ENCODE measurements at places on chromosomes 11 and 22.
A peak's percentile ranks its signal among the peaks of the same experiment; 100 is the strongest.

DNA sequence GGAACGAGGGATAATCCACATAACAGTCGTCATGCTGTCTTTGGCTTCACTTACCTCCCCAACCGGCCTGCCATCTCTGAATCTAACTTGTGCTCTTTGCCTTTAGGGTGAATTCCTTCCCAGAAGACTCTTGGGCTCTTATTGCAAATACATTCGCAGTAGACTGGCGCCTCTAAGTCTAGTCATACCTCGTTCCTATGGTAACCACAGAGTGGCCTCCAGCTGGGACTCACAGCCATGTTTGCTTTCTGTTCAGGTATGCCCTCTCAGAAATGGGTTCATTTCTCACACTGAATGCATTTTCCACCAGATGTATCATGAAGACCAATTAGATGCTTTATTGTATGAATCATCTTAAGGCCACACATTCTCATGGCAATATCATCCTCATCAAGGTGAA, 112.7 kb downstream of the FAR1 start:
- DNase-seq, result no peak

- no peak for DNase-seq
These were observed 16.6 kb downstream of the OSBP start for GRCh38 chr11:59598961-59599360.

GRCh38 chr11:107592813-107593212, 1.9 kb downstream of the ELMOD1 start:
- no peak for DNase-seq

GRCh38 chr22:31446767-31447166, 42.9 kb downstream of the EIF4ENIF1 start:
- DNase-seq, result no peak

- no peak for DNase-seq
These were observed 72.9 kb upstream of the RASSF10 start for GRCh38 chr11:12936200-12936599.

- no peak for DNase-seq
These were observed 21.2 kb downstream of the PACSIN2 start for GRCh38 chr22:42993651-42994275.

DNA sequence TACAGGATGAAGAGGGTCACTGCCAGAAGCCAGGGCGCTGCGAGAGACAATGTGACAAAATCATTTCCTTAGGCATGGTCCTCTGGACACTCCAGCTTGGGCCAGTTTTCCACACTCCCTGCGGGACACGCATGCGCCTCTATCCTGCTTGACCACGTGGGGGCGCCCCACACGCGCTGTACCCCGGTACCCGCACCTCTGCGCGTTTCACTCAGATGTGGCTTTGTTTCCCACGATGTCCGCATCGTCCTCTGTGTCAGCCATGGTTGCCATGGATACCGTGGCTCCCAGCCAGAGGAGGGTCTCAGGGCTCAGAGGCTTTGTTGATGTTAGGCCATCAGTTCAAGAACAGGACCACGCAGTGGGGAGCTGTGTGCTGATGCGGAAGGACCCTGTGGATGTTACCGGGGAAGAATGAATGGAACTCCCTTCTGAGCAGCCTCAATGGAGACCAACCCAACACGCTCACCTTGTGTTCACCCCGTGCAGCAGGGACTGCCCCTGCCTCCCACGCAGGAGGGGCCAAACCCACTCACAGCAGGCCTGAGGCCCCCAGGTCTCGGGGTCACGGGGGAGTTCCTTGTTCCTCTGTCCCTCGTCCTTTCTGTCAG, 101.1 kb upstream of the SLC22A12 start:
- DNase-seq, result no peak

DNA sequence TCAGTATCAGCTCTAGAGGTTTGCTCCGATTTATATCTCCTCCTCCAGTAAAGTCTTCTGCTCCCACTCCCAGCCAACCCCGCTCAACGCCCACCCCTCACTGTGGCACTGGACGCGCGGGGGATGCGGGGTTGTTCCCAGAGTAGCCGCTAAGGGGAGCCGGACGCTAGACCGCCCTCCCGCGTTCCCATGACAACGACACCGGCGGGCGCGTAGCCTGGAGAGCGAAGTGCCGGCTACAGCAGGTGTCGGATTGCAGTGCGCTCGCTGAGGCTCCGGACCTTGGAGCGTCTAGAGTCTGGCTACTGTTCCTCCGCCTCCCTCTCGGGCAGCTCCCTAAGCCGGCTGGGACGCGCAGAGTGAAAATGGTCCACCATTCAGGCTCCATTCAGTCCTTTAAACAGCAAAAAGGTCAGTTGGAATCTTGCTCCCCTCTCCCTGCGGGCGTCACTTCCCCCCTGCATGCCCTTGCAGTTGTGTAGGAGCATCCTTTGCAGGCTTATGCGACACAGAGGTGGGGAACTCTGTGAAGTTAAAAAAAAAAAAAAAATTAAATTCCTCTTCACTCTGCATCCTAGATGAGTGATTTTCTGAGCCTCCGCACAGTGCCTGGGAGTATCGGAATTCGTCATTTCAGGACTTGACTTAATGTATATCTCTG, at the start of gene ANO3:
Gene ANO3, plus strand, starts transcription at position 220 of the 661 bp plus-strand sequence. Its CDS starts 146 bp downstream, at position 366.
- peak; percentile 50 for DNase-seq

DNA sequence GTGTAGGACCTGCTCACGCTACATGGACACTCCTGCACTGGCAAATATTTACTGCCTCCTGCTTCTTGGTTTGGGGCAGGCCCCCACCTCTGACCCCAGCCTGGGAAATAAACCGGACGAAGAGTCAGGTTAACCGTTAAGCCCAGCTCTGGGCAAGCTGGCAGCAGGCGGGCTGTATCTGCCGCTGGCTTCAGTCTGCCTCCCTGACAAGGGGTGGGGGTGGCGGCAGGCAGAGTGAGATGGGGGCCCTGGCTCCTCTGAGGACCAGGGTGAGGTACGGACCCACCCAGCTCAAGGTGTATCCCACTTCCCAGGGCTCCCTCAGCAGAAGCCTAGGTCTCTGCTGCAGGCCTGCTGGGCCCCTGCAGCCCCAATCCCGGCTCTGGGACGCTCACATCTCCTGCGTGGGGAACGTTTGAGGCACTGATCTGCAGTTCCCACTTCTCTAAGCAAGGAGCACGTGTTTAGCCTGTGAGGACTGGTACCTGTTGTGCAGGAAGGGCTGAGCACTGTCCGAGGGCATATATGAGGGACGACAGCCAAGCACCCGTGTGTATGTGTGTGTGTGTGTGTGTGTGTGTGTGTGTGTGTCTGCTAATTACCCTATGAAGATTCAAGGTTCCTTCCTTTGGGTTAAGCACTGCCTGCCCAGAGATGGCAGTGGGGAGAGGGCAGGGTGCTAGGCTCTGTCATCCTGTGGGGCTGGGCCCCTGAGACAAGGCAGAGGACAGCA, 1.1 kb upstream of the LRRC75B start:
- DNase-seq, result no peak

DNA sequence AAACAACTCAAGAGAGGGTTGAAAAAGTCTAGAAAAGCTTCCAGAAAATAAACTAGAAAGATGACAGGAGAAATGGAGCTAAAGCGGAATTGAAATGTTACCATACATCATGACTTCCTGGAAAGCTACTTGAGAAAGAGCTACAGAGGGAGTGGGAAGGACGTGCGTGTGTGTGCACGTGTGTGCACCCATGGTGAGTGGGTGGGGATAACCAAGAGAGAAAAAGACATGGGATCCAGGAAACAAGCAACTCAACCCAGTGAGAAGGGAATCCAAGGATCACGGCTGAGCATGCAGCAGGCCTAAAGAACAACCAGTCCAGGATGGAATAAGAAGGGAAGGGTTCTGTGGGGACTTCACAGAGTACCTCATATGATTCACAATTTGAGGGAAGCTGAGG, 21.6 kb downstream of the APOL1 start:
- no peak for DNase-seq

- no peak for DNase-seq
These were observed 6.7 kb downstream of the ARAP1 start for GRCh38 chr11:72745511-72745910.

DNA sequence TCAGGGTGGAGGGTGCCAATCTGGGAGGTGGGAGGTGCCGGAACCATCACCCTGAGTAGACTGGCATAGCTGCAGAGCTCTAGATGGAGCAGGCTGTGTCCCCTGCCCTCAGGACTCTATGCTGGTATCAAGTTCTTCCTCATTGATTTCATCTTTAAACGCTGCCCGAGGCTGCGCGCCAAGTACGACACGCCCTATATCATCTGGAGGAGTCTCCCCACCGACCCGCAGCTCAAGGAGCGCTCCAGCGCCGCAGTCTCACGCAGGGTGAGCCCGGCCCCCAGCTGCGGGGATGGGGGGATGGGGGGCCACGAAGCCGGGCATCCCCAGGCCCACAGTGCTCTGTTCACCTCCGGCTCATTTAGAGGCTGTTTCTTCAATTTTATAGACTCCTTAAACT, 52.5 kb downstream of the GRAMD4 start:
- peak; percentile 10 for DNase-seq

GRCh38 chr11:46457659-46458424, 66.3 kb upstream of the CHRM4 start:
- no peak for DNase-seq

DNA sequence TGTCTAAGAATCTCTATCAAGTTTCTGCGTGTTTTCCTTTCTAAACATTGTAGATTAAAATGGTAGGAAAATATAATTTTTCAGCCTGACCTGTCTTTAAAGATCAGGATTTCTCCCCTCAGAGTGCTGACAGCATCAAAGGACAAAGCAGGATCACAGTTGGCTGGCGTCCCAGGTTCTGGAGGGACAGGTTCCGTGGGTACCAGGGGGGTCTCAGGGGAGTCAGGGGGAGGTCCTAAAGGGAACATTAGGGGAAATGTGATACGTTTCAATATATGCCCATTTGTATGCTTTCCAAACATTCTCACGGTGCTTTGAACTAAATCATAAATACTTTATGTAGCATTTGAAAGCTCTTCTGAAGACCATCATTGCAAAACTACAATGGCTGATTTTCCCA, 3.4 kb downstream of the MMP3 start:
- no peak for DNase-seq

DNA sequence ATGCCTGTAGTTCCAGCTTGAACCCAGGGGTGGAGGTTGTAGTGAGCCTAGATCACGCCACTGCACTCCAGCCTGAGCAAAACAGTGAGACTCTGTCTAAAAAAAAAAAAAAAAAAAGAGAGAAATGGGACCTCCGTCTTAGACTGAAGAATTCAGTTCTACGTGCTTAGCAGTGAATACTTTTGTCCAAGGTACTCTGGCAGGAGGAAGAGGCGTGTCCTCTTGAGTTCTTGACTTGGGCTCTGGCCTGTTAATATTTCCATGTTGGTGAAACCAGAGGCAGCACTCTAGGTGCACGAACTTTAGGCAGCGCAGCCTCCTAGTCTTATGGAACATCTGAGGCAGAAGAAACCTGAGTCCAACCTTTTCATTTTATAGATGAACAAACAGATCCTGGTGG, 2.4 kb downstream of the HMBS start:
- no peak for DNase-seq

GRCh38 chr11:83951521-83951920, 665.4 kb upstream of the CCDC90B start:
- no peak for DNase-seq

DNA sequence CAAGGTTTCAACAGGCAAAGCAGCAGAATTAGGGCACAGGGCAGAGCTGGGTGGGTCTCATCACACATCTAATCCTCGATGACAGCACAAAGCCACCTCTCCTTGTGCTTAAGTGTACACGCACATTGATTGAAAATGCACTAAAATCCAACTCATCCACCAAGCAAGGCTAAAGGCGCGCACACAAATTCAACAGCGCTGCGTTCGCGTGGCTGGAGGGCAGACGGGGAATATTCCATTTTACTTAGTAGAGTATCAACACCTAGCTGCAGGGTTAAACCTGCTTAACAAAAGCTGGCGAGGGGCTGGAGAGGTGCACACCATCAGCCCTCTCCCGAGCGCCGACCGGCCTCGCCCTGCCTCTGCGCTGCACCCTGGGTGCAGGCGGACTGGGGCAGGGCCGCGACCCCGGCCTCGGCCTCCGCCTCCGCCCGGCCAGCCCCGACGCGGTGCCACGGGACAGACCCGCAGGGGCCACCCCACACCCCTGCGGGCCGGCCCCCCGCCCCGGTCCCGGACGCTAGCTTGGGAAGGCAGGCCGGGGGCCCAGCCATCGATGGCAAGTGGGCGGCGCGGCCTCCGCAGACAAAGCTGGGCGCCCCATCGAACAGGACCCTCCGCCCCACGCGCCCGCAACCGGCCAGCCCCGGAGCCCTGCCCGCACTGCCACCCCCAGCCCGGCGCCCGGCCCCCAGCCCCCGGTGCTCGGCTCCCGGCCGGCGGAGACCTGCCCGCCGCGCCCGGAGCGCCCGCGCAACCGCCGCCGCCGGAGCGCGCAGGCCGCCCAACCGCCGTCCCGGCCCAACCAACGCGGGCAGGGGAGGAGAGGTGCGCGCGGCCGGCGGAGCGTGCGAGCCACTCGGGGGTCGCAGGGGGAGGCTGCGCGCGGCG, 929 bp downstream of the PRDM10 start:
- peak; percentile 26 for DNase-seq

GRCh38 chr22:23264610-23265367, 84.5 kb downstream of the BCR start:
- DNase-seq, result no peak

GRCh38 chr11:35618497-35619115, 346 bp downstream of the FJX1 start:
- no peak for DNase-seq

DNA sequence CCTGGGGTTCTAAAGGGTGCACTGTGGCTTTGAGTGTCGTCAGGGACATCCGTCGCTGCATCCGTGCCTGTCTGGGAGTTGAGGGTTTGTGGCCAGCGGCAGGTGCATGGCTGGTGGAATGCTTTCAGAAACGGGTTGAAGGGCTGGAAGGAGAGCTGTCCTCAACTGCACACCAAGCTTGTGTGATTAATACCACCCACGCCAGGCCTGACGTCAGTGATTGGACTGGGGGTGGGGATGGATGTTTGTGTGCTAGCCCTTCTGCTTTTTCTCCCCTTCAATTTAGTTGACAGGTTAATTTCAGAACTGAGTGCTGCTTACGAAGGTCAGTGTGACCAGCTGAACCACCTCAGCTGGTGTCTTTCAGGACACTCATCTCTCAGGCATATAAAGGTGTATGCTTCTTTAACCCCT, 3.2 kb upstream of the GAB2 start:
- DNase-seq, result peak; percentile 55

DNA sequence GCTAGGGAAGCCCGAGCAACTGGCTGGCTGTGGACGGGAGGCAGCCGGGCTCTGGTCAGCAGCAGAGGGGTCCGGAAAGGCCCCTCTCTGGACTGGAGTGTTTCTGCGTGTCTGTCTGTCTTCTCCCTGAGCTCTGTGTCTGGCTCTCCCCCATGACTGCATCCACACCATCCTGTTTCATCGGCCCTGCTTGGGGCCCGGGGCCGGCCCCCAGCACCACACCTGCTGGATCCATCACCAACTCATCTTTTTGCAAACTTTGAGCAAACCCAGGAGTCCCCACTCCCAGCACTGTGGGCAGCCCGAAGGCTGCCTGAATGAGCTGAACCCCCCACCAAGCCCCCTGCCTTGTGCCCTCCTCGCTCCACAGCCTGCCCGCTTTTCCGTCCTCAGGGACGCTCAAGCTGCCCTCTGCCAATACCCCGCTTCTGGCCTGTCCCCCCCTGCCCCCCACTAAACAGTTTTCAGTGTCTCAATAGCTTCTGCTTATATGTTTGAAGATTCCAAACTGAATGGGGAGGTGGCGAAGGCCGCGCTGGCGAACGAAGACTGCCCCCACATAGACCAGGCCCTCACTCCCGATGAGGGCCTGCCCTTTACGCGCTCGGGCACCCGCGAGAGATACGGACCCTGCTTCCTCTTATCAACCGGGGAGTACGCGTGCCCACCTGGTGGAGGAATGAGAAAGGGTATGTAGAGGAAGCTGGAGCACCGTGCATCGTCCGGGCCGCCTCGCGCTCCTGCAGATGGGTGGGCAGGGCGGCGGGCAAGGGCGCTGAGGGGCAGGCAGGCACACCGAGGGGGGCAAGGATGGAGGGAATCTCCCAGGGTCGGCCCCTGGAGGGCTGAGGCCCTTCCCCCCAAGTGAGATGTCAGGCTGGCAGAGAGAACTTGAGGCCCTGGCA, 44.6 kb downstream of the KCNC1 start:
- DNase-seq, result no peak

All from NCI-H2107 (cell line).